Activated naive CD8-positive, alpha-beta T cell treated with anti-CD3 and anti-CD28 coated beads, Interleukin-2, amount 10 ng/mL, durations not matched to agents 7 days and 5 days (primary cell): ENCODE measurements at places on chromosomes 16 and 17.
A peak's percentile ranks its signal among the peaks of the same experiment; 100 is the strongest.

GRCh38 chr16:86540894-86541293 is 14.1 kb downstream of the MTHFSD start:
- no peak overlapping the region for H3K27ac ChIP-seq
- peaks cover 6% of the 10 kb centered on the region for H3K36me3 ChIP-seq

DNA sequence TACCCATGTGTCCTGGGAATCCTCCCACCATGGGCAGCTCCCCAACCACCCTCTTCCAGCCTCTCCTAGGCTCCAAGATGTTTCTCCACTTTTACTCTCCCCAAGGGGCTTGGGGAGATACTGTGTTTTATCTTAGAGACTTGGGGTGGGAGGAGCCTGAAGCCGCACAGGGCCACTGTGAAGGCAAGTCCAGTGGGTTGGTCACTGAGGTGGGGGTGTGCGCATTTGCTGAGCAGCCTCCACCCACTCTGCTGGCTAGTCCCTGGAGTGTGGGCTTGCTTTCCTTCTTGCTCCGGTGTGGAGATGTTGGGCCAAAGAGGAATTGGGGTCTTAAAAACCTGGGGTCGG is 4.1 kb upstream of the CLDN9 start:
- peaks cover 21% of the 10 kb centered on the region for H3K4me1 ChIP-seq
- H3K27ac ChIP-seq, result no peak overlapping the region
- no peak for DNase-seq
- H3K27me3 ChIP-seq, result peaks cover 52% of the 10 kb centered on the region
- H3K4me3 ChIP-seq, result peak overlapping the region; percentile 43
- no peaks in the 10 kb centered on the region for H3K36me3 ChIP-seq

DNA sequence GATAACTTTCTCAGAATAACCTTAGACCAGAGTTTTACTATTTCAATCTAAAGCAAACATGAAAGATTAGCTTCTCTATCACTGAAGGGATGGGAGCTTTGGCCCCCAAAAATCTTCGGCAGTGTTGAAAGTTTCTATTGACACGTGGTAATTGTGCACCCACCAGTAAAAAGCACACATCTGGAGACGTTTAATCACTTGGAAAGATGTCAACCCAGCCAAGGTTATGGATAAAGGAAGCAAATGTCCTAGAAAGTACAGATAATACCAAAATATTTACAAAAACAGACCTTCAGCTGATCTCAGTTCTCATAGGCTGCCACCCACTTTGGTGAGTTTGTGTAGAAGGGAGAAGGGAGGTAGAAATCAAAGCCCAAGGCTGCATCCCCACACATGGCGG is 5.3 kb downstream of the MYCBPAP start:
- no peaks in the 10 kb centered on the region for H3K27me3 ChIP-seq
- H3K4me3 ChIP-seq, result no peak overlapping the region
- no peak for DNase-seq
- H3K36me3 ChIP-seq, result no peaks in the 10 kb centered on the region
- no peak overlapping the region for H3K27ac ChIP-seq

DNA sequence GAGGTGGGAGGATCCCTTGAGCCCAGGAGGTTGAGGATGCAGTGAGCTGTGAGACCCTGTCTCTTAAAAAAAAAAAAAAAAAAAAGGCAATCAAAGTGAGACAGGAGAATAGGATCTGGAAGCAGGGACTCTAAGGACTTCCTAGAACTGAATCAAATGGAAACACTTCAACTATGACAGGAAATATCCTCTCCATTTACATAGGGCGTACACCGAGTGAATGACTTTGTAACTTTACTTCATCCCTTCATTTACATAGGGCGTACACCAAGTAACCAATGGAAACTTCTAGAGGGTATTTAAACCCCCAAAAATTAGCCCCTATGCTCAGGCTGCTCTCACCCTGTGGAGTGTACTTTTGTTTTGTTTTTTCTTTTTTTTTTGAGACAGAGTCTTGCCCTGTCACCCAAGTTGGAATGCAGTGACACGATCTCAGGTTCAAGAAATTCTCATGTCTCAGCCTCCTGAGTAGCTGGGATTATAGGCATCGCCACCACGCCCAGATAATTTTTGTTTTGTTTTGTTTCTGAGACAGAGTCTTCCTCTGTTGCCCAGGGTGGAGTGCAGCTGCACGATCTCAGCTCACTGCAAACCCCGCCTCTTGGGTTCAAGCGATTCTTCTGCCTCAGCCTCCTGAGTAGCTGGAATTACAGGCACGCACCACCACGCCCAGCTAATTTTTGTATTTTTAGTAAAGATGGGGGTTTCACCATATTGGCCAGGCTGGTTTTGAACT is 9.6 kb upstream of the PRPSAP1 start:
- no peak overlapping the region for H3K27ac ChIP-seq
- H3K36me3 ChIP-seq, result no peaks in the 10 kb centered on the region
- peaks cover 13% of the 10 kb centered on the region for H3K27me3 ChIP-seq
- no peak overlapping the region for H3K4me3 ChIP-seq
- DNase-seq, result no peak
- H3K4me1 ChIP-seq, result no peaks in the 10 kb centered on the region
